Stimulated activated CD4-positive, alpha-beta T cell treated with anti-CD3 and anti-CD28 coated beads, TNF-alpha, amount 100 ng/mL, for 4 hours (primary cell): ENCODE measurements at places on chromosomes 7 and 10.

DNA sequence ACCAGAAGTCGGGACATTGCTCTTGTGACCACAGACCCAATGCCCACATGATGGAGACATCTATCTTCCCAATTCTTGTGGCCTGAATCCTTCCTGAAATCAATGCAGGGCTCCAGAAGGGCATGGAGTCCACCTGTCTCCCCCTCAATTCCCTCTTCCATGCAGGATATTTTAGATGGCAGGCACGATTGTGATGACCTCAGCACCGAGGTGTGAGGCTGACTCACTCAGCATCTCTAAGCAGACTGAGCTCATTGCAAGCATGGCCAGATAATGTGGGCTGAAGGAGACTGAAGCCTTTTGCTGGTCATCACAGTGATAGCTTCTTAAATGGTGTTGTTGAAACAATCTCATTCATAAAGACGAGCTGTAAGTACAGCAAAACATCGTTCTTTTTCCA is 374.9 kb upstream of the PODXL start:
- DNase-seq = no peak

GRCh38 chr7:117688126-117688525 is 185.1 kb downstream of the CTTNBP2 start:
- DNase-seq = no peak

DNA sequence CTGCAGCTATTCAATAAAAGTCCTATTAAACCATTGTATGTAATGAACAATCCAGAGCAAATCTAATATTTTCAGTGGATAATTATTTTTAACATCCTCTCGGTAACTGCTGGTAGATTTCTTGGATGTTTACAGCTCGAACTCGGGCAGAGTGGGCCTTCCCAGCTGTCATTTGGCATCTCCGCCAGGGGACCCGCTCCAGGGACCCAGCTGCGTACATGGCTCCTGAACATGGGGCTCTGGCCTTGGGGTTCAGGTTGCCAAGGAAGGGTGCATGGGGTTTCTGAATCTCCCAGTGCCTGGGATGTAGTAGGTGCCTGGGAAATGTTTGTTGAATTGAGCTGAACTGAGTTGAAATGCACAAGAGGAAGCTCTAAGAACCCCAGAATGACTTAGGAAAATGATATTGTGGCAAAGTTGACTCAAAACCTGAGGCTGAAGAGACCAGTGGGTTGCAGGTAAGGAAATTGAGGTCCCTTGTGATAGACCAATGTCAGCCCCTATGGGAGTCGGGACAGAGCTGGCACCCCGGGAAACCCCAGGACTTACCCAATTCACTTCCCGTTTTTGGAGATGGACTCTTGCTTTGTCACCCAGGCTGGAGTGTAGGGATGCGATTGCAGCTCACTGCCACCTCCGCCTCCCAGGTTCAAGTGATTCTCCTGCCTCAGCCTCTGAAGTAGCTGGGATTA is 228.4 kb downstream of the CUX1 start:
- DNase-seq = no peak

GRCh38 chr7:22542669-22543068 is 42.7 kb upstream of the STEAP1B start:
- DNase-seq = no peak

GRCh38 chr7:39609113-39609934 is 14.0 kb upstream of the RALA start:
- no peak for DNase-seq

DNA sequence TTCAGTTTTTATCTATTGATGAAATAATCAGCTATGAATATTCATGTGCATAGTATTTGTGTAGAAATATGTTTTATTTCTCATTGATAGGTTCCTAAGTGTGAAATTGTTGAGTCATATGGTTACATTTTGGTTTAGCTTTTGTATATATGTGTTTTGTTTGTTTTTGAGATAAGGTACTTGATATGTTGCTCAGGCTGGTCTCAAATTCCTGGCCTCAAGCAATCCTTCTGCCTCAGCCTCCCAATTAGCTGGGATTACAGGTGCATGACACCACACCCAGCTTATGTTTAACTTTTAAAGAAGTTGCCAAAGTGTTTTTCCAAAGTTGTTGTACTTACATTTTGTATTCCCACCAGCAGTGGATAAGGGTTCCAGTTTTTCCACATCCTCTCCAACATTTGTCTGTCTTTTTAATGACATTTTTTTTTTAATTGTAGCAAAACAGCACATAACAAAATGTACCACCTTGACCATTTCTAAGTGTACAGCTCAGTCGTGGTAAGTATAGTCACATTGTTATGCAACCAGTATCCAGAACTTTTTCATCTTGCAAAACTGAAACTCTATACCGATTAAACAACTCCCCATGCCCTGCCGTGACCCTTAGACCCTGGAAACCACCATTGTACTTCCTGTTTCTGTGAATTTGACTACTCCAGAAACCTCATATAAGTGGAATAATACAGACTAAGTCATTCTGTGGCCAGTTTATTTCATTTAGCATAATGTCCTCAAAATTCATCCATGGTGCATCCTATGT is 12.6 kb upstream of the UBE2D1 start:
- DNase-seq = no peak

DNA sequence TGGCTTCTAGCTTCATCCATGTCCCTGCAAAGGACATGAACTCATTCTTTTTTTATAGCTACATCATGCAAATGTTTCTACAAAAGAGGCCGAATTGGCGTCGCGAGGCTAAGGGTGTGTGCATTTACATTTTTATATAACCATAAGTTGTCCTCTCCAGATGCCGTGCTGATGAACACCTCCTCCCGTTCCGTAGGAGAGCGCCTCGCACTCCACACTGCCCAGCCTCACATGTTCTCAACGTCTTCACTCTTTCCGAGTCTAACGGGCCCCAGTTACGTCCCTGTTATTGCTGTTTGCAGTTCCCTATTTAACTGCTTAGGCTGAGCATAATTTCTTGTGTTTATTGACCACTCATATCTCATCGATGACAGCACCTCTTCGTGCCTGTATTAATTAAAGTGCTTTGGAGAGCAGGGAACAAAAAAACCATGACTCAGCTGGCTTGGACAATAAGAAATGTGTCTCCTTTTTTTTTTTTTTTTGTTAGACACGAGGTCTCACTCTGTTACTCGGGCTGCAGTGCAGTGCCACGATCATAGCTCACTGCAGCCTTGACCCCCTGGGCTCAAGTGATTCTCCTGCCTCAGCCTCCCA is 113.5 kb upstream of the SDK1 start:
- no peak for DNase-seq

- no peak for DNase-seq
These were observed 12.8 kb upstream of the RPEL1 start for GRCh38 chr10:103232772-103233488.

DNA sequence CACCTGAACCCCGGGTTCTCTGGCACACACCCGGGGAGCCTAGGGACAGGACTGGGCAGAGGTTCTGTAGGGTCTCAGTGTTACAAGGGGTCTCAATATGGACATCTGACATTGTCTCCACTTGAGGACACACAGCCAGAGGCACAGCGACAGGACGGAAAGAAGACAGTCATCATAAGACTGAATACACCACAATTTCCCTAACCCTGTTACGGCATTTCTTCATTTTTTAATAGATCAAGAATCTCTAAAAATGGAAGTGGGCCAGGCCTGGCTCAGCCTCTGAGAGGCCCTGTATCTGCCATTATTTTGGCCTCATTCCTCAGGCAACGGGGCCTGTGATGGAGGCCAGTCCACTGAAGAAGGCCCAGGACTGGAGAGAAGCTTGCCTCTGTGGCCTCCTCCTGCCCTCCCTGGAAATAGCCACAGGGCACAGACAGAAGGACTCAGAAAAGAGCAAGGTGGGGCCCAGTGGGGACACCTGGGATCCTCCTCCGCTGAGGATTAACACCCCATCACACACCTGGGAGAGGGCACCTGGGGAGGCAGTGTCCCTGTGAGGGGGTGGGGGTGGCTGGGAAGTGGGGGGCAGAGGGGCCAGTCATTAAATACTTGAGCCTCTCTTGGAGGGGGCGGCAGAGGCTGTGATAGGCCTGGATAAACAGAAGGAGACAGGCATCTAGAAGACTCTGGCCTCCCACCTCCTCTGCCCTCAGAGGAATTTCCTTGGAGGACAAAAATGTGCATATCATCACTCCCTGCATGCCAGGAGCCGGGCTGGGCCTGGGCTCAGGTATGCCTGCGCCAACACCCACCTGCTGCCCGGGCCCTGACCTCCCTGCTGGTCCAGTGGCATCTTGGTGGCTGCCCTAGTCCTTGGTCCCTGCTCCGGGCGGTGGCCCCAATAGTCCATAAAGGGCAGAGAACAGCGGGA is 8.0 kb downstream of the SPOCK2 start:
- no peak for DNase-seq

DNA sequence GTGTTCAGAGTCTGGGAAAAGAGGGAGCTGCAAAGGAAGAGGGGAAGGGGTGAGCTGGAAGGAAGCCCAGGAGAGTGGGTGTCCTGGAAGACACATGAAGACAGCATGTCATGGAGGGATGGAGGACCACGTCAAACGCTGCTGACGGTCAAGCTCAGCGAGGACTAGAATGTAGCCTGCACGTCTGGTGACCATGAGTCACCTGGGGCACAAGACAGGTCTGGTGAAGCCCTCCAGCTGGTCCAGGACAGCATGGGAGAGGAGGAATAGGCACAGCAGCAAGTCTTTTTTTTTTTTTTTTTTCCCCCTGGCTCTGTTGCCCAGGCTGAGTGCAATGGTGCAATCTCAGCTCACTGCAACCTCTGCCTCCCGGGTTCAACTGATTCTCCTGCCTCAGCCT is 19.6 kb upstream of the AMZ1 start:
- DNase-seq = no peak

- no peak for DNase-seq
These were observed 124.7 kb downstream of the WDR11 start for GRCh38 chr10:120975868-120976225.

- no peak for DNase-seq
These were observed 32.1 kb upstream of the RHEB start for GRCh38 chr7:151551820-151552219.

GRCh38 chr7:43114458-43114780 is 2.0 kb downstream of the HECW1 start:
- DNase-seq = no peak

- no peak for DNase-seq
These were observed 53.8 kb downstream of the INPP5A start for GRCh38 chr10:132591166-132591971.

DNA sequence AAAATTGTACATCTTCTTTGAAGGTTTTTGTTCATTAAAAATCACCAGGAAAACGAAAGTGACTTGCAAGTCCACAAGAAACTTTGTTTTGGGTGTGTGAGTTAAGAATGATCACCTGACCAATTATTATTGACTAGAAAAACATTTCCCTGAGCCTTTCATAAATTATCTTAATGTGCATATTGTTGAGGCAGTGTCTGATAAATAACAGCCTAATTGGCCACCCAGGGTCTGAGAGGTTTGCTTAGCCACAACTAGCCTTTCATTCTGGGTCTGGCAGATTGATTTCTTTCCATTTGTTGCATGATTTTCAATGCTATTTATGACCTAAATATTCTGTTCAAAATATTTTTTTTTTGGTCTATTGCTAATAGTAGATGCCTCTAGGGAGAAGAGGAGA is 152.8 kb downstream of the AUTS2 start:
- DNase-seq = no peak

- no peak for DNase-seq
These were observed 218.8 kb downstream of the ZNF248 start for GRCh38 chr10:37638569-37638968.

GRCh38 chr10:126701526-126701925 is 31.0 kb upstream of the C10orf90 start:
- no peak for DNase-seq

DNA sequence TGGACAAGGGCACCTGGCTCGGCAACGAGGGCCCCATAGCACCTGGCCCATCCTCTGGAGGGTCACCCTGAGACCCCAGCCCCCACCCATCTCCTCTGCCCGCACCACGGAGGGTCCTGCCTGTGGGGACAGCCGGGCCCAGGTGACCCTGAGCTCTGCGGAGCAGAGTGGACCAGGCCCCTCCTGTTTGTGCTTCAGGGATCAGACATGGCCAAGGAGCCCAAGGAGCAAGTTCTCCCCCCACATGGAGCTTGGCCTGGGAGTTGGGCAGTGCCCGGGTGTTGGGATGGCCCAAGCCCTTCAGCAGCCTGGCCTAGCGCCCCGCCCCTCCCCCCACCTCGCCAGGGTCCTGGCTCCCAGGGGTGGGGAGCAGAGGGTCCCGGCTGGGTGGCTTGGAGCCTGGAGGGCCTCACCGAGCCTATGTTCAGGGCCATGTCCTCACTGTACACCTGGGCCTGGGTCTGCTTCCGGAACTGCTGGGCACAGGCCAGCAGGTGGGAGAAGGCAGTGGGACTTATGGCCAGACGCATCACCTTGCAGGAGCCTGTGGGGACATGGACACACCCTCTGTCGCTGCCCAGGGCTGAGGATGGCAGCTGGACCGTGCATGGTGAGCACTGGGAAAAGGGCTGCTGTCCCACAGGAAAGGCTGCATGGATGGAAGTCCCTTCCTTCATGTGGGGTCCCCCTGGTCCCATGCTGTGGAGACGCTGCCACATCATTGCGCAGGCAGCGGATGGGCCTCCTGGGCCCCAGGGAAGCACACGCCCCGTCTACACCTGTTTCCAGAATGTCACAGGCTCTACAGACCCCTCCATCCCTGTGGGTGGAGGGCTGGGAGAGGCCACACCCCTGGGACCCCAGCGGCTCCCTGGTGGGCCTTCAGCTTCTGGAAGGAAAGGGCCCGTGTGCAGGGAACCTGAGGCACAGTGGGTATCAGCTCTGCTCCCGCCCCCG is 49.2 kb upstream of the NKX6-2 start:
- DNase-seq = no peak

DNA sequence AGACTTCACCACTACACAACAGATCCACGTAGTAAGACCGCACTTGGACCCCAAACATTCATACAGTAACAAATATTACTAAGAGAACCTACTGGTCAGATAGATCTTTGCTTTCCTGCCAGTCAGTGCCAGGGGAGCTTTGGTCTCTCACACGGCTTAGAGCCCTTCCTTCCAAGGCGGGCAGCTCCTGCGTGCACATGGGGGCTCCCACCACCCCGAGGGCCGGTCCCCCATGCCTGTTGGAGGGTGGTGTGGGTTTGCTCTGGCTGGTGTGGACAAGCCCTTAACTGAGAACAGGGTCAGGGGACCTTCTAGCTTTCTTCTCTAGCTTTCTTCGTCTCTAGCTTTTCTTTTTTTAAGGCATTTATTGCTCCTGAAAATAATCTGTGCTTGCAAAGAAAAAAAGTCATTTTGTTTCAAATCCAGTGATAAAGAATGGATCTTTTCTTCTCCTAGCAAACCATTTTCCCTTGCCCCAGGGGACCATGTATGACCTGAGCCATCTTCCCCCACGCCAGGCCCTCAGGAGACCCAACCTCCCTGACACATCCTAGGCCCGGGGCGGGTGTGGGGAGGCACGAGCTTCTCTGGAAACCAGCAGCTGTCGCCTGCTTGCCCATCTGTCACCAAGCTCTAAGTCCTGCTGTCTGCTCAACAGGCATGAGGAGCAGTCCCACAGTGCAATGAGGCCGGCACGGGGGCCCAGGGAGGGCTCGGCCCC is 591.1 kb downstream of the PTPRN2 start:
- DNase-seq = no peak

GRCh38 chr10:49557681-49558080 is 18.8 kb upstream of the ERCC6 start:
- DNase-seq = no peak
